Activated naive CD8-positive, alpha-beta T cell treated with anti-CD3 and anti-CD28 coated beads for 36 hours (primary cell): ENCODE measurements at places on chromosomes 6 and 20. TPM values are rescaled to one million over a fixed set of nuclear protein-coding genes. Genes with fewer than 3 reads are reported as not detected.

PRPH2 gene
- total RNA-seq, result 0.06 TPM

MYB gene
- 36.6 TPM for total RNA-seq

CMTR1 gene
- total RNA-seq, result 53.3 TPM

GRIK2 gene
- total RNA-seq, result not detected

THBD gene
- not detected for total RNA-seq

C6orf52 gene
- 5.7 TPM for total RNA-seq

SLC52A3 gene
- 0.25 TPM for total RNA-seq

FABP7 gene
- total RNA-seq, result not detected

DTNBP1 gene
- total RNA-seq, result 19.0 TPM

GPR31 gene
- total RNA-seq, result not detected

GSS gene
- total RNA-seq, result 48.0 TPM

CGAS gene
- 27.9 TPM for total RNA-seq

EDEM2 gene
- 15.3 TPM for total RNA-seq

CCN6 gene
- total RNA-seq, result 0.19 TPM

OXT gene
- 0.47 TPM for total RNA-seq

OOEP gene
- not detected for total RNA-seq

ZNFX1 gene
- 45.8 TPM for total RNA-seq

DEFB132 gene
- total RNA-seq, result not detected

SLC26A8 gene
- total RNA-seq, result not detected

IPCEF1 gene
- total RNA-seq, result 16.9 TPM

FAM83C gene
- total RNA-seq, result not detected

LTA gene
- 335 TPM for total RNA-seq

ITCH gene
- total RNA-seq, result 45.1 TPM

RUNX2 gene
- total RNA-seq, result 4.8 TPM

PAK5 gene
- total RNA-seq, result not detected

B4GALT5 gene
- 22.4 TPM for total RNA-seq

SLPI gene
- not detected for total RNA-seq

KCNK5 gene
- 19.6 TPM for total RNA-seq

RBM12 gene
- 161 TPM for total RNA-seq

GPX6 gene
- total RNA-seq, result not detected

RAB44 gene
- not detected for total RNA-seq
